ENCODE measurements at places on chromosomes 5 and 9.

- no peak for DNase-seq
Observed at GRCh38 chr5:96597438-96598020, 64.6 kb upstream of the CAST start.

- DNase-seq, result no peak
Observed at GRCh38 chr9:88651682-88652633, 117.0 kb downstream of the NXNL2 start.

- DNase-seq, result no peak
Observed at GRCh38 chr9:99154356-99154755, 49.4 kb downstream of the TGFBR1 start.

DNA sequence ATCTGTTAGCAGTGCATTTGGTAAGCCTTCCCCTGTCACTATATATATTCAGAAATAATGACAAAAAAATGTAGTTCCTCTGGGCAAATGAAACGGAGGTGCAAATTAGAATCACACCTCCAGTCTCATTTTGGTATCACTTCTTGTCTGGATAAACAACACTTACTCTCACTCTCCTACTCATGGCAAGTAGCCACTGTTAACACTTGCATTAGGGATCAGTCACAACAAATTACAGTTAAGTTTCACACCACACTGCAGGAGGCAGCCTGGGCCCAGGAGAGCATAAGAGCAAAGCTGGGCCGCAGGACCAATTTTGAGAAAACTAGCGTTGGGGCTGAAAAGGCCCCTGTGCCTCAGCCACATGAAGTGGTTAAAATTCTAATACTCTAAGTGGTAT lies 161.0 kb downstream of the ELAVL2 start:
- no peak for DNase-seq

DNA sequence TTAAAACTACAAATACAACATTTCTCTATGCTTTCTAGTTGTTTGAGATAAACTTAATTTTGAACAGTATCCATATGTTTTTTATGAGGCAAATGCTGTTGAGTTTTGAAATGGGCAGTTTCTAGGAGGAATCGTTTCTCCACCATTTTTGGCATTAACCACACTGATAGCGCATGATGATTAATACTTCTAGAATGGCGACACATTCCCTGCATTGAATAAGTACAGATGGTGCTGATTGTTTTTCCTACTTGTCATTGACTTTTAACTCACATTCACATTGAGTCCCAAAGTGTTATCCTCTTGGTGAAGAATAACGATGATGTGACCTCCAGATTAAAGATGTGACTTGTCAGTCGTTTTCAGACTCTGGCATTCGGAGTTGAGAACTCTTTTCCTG lies 6.5 kb upstream of the CCDC192 start:
- DNase-seq, result no peak

GRCh38 chr5:55907927-55908326 lies 56.8 kb downstream of the IL31RA start:
- DNase-seq, result no peak

GRCh38 chr9:125854553-125855275 lies 107.5 kb downstream of the PBX3 start:
- DNase-seq, result no peak

DNA sequence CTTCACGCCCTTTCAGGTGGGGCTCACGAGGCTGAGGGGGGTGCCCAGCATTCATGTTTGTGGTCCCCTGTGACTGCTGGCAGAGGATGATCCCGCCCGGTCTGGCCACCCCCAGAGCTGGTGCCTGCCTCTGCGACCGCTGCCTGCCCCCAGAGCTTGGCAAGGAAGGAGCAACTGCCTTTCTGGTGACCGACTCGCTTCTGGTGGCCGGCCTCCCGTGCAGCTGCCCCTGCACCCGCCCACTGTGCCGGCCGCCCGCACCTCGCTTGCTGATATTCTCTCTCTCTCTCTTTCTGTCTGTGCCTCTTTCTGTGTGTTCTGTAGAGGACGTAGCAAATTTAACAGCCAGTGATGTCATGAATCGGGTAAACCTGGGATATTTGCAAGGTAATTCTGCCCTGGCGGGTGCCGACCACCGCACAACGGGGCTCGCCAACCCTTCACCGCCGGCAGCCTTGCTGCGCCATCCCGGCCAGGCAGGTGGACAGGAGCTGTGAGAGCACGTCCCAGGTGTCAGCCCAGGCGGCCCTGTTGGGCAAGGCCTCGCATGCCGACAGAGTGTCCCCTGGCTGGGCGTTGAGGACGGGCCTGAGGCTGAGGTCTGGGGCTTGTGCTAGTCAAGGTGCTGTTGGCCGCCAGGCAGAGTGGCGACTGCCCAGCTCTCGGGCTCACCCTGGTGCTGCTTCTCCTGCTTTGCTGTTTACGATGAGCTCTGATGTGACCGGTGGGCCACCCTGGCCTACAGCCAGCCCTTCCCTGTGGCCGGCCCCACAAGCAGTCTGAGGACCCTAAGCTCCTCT lies 86.0 kb downstream of the KCNT1 start:
- no peak for DNase-seq

- no peak for DNase-seq
Observed at GRCh38 chr5:3740546-3741373, 145.1 kb downstream of the IRX1 start.

DNA sequence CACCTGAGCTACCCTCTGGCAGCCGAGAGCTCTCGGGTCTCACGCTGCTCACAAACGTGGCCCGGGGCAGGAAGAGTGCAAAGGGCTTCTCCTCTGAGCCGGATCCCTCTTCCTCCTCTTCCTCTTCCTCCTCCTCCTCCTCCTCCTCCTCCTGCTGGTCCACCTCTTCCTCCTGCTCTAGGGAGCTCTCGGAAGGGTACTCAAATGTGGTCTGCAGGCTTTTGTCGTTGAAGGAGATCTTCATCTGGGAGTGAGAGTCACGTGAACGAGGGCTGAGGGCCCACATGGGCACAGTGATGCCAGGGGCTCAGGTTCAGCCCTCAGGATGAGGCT lies 3.9 kb downstream of the SSNA1 start:
- no peak for DNase-seq

DNA sequence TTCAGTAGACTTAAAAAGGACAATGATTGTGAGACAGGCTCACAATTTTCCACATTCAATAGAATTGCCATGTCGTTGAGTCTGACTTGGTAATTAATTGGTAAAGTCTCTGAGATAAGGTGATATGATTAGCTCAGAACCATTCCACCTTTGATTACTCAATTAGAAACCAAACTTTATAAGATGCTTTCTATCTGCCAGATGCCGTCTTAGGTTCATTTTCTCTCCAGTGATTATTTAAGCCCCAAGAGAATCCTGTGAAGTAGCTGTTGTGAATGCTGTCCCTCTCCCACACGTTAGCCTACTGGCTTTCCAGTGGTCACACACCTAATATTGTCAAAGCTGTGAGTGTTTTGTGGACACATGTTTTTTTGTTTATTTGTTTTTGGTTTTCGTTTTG lies 528.9 kb upstream of the ZNF462 start:
- no peak for DNase-seq

- DNase-seq, result no peak
Observed at GRCh38 chr9:130459151-130459550, 14.4 kb downstream of the ASS1 start.

GRCh38 chr5:37002176-37002751 lies 125.7 kb downstream of the NIPBL start:
- no peak for DNase-seq

DNA sequence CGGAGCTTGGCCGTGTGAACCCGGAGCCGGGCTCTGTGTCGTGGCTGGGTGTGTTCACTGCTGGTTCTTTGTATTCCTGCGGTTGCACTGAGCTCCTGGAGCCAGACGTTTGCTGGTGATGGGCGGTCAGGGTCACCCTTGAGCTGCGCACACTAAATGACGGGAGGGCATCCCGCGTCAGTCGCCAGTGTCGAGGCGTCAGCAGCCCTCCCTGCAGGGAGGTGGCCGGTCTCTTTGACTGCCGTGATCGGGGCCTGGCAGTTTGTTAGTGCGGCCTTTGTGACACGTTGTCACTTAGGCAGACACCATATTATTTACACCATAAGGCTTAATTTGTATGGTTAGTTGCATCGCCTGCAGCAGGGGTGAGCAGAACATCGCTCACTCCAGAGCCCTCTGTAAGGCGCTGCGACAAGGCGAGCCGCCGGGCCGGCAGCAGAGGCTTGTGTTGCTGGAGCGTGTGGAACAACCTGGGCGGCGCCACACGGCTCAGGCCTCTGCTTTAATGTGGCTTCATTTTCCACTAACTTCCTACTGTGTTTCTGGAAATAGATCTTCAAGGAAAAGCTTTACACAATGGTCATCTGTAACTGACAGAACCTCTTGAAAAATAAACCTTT lies 8.3 kb downstream of the NDUFS6 start:
- DNase-seq, result no peak

GRCh38 chr5:146623009-146623408 lies 107.0 kb upstream of the GPR151 start:
- no peak for DNase-seq

DNA sequence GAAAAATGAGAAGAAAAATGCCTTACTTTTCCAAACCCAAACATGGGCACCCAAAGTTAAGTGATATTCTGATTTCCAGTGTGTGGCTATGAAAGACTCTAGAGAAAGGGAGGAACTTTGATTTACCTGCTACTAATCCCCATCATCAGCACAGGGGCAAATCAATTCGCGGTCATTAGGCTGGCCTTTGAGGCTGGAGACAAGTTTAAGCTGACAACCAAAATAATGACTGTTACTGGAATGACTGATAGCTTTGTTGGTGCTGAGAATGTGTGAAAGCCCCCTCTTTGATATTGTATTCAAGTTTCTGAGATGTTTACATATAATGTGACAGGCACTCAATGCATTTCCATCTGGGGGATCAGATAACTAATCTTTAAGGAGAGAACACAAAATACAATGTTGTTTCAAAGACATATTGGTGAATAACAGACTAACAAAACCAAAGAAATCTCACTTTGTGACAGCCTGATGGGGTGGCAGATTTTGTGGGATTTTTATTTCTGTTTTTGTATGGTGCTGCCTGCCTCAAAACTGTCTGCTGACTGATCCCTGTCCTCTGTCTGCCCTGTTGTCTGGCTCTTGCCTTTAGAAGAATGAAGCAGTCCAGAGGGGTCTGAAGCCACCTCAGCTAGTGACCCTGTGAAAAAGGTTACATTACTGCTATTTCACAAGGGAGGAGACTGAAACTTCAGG lies 12.6 kb upstream of the INSYN2B start:
- DNase-seq, result no peak

DNA sequence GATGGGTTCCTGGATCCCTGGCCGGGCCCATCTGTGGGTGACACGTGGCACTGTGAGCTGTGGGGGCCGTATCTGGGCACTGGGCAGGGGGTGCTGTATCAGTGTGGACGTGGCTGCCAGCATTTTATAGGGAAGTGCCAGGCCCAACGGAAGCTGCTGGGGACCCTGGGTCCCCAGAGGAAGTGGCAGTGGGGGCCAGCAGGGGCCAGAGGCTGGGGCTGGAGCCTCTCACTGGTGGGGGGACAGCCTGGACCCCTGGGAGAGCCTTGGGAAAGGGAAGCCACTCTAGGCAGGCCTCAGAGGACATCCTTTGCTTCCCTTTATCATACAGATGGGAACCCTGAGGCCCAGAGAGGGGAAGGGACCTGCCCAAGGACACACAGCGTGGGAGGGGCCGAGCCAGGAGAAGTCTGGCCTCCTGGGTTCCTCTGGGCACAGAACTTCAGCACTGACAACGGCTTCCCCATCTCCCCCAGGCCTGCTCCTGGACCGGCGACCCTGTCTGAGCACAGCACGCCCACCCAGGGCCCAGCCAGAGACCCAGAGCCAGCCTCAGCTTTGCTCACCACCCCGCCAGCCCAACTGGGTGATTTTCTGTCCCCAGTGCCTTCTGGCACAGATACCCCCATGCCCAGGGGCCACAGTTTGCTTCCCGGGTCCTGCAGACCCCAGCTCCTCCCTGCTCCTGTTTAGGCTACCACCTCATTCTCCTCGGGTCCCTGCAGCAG lies 15.5 kb upstream of the LAMC3 start:
- DNase-seq, result no peak

DNA sequence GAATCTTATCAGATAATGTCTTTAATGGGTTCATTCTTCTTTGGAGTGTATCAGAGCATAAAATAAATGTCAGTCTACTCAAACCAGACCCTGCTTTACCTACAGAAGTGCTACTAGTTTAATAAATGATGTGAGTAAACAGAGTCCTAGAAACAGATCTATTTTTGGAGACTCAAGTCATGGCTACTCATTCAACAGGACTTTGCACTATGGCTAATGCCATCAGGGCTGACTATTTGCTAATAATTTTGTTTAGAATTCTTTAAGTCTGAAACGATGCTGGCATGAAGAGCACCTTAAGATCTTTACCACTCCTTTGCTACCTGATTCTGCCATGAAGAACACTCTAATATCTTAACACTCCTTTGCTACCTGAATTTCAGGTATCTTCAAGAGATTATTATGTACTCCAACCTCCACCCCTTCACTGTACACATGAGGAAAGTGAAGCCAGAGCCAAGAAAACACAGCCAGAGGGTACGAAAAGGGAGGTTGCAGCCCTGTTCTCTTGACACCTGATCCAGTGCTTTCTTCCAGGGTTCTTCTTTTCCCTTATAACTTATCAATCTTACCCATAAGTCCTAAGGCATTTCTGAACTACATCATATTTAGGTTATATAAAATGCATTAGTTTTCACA lies 62.4 kb downstream of the ZNF608 start:
- no peak for DNase-seq

- no peak for DNase-seq
Observed at GRCh38 chr9:73179589-73179988, 27.9 kb downstream of the ANXA1 start.

- DNase-seq, result peak; percentile 28
Observed at GRCh38 chr9:129458155-129458661, 162.7 kb downstream of the C9orf50 start.

All from activated T-cell treated with anti-CD3 and anti-CD28 coated beads for 24 hours (primary cell).